ENCODE measurements at places on chromosomes 7 and 10.

DNA sequence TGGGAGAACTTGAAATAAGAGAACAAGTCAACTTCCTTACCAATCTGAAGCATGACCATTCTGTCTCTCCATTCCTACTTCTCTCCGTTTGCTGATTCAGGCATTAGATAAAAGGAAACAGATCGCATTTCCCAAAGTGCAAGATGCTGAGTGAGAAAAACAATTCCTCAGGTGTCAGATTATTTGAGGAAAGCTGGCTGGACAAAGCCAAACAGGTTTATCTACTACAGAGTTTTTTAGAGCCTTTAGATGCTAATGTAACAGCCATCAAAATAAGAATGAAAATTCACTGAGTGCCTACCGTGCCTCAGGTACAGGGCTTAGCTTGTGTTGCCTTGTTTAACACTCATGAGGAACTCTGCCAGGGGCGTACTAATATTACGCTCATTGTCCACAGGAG, 135.9 kb upstream of the MBL2 start:
- DNase-seq, result no peak

GRCh38 chr7:137235434-137235833, 108.1 kb downstream of the PTN start:
- no peak for DNase-seq

DNA sequence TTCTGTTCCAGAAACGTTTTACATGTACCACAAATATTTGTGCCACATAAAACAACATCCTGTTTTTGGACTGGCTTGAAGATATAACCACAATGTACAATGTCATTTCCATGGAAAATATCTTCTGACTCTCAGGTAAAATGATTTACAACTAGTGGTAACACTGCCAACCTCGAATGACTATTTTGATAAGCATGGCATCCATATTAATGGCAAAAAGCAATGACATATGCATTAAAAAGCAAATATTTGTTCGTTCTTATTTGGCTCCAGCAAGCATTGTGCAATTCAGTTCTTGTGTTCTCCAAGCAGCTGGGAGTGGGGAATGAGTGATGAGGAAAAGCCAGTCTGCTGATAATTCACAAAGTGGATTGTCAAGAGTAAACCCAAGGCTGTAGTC, 289.0 kb downstream of the PLXDC2 start:
- no peak for DNase-seq

GRCh38 chr10:2488446-2489005, 578.8 kb upstream of the PFKP start:
- no peak for DNase-seq

GRCh38 chr7:962401-963081, 8.1 kb upstream of the ADAP1 start:
- no peak for DNase-seq

DNA sequence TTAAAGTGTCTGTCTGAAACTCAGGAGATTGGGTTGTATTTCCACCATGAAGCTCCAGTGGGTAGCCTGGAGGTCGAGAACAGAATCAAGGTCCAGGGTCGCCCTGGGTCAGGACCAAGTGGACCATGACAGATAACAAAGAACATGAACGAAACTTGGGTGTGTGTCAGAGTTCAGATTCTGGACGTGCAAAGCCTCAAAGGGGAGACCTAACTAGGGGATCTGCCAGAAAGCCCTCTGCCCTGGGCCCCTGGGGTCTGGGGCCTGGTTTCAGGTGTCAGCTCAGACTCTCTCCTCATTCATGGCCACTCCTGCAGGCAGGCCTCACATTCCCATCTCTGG, 1.6 kb downstream of the RASSF4 start:
- DNase-seq, result no peak

Measured in activated CD4-positive, alpha-beta T cell treated with anti-CD3 and anti-CD28 coated beads, Interleukin-2, amount 50 U/mL, for 4 hours (primary cell).